Left kidney (tissue), 8 donors: ENCODE measurements at places on chromosomes 3 and 15. TPM values are rescaled to one million over a fixed set of nuclear protein-coding genes. Genes with fewer than 3 reads are reported as not detected.

DNA sequence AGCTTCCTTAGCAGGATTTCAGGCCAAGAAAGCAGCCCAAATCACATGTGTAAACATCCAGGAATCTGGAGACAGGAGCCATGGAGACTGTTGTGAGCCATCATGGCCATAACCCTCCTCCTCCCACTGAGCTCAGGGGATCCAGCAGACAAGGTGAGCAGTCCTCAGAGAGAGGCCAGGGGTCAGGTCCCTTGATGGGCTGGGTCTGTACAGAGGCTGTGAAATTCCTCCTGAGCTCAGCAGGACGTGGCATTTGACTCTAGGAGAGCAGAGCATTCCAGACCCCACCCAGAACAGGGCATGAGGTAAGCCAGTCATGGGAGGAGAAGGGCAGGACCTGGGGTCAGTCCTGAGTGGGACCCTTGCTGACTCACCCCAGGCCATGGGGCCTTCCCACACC, 67.0 kb upstream of the ACAN start:
- DNase-seq, result no peak

DNA sequence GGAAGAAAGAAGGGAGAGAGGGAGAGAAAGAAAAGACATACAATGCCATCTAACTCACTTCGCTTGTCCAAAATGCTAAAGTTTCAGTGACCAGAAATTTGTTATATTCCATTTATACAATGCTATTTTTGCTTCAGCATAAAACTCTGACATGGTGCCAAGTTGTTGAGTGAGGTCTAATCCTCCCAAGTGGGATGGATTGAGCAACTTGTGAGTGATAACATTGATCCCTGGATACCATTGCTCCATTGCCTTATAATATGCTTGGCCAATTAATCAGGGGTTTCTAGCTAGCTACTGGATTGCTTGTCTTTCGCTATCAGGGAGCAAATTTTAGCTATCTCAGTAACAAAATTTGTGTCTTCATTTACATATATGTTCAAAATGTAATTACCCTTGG, 615.6 kb upstream of the DPPA4 start:
- DNase-seq, result no peak

The ABI3BP gene
- 26.8 TPM for polyA plus RNA-seq

DNA sequence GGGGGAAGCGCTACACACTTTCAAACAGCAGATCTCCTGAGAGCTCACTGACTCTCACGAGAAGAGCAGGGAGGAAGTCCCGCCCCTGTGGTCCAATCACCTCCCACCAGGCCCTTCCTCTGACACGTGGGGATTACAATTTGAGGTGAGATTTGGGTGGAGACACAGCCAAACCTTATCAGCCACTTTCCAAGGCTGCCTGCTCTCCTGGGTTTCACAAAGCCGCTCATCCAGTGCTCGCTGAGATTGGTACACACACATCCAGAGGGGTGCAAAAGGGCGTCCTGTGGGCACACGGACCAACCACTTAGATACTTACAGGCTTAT, 23.1 kb downstream of the XXYLT1 start:
- DNase-seq, result no peak

GRCh38 chr3:126126286-126126685, 42.4 kb upstream of the SLC41A3 start:
- DNase-seq, result no peak

The ARRDC4 gene
- 30.2 TPM for polyA plus RNA-seq

DNA sequence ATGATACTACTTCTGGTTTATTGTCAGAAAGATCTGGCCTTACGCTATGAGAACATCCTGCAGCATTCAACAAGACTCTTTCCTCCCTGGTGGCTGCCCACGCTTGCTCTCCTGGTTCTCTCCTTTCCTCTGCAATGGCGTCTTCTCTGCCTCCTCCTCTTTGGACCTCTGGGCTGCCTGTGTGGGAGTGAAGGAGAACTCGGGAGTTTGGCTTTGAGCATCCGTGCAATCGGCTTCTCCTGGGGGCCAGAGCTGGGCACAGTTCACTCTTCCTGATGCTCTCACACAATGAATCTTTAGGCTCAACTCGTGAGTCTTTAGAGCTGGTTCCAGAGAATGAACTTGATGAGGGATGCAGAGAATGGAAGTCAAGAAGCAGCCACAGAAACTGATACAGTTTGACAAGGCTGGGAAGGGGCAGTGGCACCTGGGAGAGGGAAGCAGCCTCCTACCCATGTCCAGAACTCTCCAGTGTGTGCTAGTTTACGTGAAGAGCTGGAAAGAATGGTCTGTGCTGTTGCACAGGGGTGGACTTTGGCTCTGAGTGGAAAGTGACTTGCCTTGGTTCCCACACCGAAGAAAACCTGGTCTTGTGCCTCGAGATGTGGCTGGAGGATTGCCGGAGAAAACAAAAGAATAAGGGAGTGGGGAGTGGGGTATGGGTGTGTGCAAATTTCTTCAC, 37.9 kb downstream of the RPLP1 start:
- DNase-seq, result no peak

The C3orf80 gene
- polyA plus RNA-seq, result 0.45 TPM

DNA sequence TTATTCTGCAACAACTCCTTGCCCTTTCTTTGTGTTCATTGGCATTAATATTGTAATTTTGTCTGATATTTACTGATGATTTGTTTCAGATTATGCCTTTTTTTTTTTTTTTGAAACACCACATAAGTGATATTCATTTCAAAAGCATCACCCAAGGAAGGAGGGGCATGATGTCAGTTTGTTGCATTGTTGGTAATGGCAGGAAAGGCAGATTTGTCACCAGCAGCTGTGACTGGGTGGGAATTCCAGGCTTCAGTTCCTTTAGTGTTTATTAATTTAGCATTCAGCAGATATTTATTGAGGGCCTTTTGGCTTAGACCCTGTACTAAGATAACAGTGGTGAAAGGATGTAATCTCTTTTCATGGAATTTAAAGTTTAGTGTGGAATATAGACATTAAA, 19.5 kb downstream of the SENP2 start:
- DNase-seq, result no peak

GRCh38 chr3:182912474-182912873, 67.9 kb downstream of the DCUN1D1 start:
- no peak for DNase-seq

- no peak for DNase-seq
Measured at GRCh38 chr15:33670567-33670966, 297.7 kb upstream of the CHRM5 start.

The ATRIP gene
- 15.7 TPM for polyA plus RNA-seq

- DNase-seq, result no peak
Measured at GRCh38 chr3:123782488-123782887, 101.6 kb downstream of the MYLK start.

The CTXN2 gene
- polyA plus RNA-seq, result 0.12 TPM

DNA sequence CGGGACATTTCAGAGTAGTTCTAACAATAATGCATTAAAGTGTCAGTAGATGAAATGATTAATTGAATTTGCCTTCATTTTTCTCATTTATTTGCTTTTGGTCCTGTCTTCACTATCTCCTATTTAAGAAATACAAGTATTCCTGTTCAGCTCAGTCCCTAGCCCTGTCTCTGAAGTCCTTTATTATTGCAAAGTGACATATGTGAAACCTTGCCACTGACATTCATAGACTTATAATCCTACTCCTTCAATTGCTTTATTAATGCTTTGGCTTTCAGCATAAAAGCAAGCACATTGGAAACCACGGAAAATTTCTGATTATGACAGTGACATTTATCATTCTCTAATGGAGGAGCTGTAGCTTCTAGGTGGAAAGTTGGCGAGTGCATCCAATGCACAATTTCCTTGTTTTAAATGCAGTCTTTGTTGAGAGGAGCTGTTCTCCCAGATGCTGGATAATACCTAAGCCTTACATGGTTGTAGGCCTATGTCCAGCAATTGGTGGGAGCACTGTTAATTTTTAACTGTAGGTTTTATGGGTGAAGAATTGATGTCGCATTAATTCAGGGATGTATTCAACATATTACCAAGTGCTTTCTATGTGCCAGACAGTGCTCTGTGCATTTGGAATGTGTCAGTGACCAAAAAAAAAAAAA, 337.8 kb downstream of the FEZF2 start:
- no peak for DNase-seq

GRCh38 chr3:2247831-2248230, 149.2 kb downstream of the CNTN4 start:
- DNase-seq, result no peak

GRCh38 chr3:32166654-32167053, 60.2 kb downstream of the GPD1L start:
- DNase-seq, result no peak

The SMCO1 gene
- polyA plus RNA-seq, result not detected

DNA sequence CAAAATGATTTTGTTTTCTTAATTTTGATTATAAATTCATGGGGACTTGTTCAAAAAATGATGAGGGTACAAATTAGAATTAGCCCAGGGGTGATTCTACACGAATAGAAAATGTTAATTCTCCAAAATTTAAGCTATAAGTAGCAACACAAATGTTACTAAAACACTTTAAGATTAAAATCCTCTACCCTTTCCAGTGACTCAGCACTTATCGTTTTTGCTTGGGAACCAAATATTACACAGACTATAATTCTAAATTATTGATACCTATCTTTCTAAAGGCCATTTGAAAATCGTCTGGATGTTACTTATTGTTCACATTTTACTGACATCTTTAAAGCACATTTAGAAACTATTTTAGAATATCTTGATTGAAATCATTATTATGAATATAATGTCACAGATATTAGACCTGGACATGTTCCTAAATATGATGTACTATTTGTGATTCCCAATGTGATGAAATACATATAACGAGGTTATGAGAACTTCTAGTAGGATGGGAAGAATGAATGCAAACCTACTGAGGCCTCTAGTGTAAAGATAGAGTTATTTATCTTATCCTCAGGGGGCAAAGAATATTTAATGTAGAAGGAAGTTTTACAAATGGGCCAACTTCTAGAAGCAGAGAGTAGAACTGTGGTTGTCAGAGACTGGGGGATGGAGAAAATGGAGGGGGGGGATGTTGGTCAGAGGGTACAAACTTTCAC, 132.0 kb upstream of the TP63 start:
- DNase-seq, result no peak

The HTD2 gene
- polyA plus RNA-seq, result 15.1 TPM

- DNase-seq, result no peak
Measured at GRCh38 chr3:112871735-112872134, 25.1 kb upstream of the CD200R1L start.

- no peak for DNase-seq
Measured at GRCh38 chr15:28992336-28992864, 106.6 kb downstream of the APBA2 start.

GRCh38 chr3:188108703-188109412, 45.1 kb upstream of the LPP start:
- DNase-seq, result no peak

The ECT2 gene
- 50.9 TPM for polyA plus RNA-seq

DNA sequence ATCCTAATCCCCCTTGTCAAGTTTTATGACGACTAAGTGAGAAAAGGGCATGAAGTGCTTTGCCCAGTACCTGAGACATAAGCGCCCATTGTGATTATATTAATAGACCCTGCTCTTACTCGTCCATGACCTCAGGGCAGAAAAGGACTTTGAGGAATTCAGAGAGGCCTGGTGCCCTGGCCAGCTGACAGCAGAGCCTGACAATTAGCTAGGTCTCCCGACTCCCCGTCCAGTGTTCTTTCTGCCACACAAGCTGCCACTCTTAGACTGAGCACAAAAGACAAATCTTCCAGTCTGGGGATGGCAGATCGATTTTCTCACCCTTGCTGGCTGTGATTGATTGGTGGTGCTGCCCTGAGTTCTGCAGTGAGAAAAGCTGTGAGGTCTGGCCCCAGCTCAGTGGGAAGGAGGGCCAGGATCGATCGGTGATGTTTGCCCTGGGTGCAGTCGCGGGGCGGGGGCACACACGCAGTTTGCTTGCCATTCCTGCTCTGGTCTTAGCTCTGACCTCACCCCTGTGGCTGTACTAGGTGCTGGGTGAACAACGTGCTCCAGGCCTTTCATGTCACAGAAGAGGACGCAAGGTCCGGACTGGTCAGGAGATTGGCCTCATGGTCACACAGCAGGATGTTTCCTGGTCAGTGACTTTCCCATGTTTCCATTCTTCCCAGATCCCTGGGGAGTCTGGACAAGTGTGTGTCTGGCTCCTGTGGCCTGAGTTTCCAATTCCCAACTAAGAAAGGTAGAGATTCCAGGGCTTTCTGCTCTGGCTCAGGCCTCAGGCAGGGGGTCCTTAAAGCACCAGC, 67.4 kb upstream of the TLE3 start:
- DNase-seq, result no peak

The SLC22A13 gene
- 4.4 TPM for polyA plus RNA-seq

The HERC2 gene
- 66.0 TPM for polyA plus RNA-seq

GRCh38 chr15:40595219-40595618, 1.2 kb downstream of the KNL1 start:
- DNase-seq, result no peak

The MUC20 gene
- polyA plus RNA-seq, result 32.5 TPM

GRCh38 chr15:23595368-23595767, 29.9 kb downstream of the MKRN3 start:
- no peak for DNase-seq

DNA sequence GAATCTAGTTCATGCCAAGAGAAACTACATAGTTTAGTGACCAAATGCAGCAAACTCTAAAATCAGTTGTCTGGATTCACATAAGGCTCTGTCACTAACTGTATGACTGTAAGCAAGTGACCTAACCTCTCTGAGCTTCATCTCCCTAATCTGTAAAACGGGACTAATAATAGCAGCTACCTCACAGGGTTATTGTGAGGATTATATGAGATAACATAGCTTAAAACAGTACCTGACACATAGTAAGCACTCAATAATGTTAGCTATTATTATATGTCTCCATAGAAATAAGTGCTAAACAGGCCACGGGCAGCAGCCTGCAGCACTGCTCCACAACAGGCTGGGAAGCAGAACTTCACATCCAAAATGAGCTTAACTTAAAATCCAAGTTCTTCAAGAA, 30.2 kb downstream of the NPTN start:
- no peak for DNase-seq

The RTP3 gene
- polyA plus RNA-seq, result not detected

GRCh38 chr3:101643009-101643844, 33.7 kb downstream of the ZBTB11 start:
- DNase-seq, result no peak

- DNase-seq, result peak; percentile 72
Measured at GRCh38 chr3:12891985-12892839, 50.8 kb upstream of the RPL32 start.

The LMAN1L gene
- polyA plus RNA-seq, result not detected

GRCh38 chr3:9351709-9352126, 11.1 kb upstream of the THUMPD3 start:
- no peak for DNase-seq

GRCh38 chr15:39413558-39413957, 167.3 kb upstream of the THBS1 start:
- DNase-seq, result no peak

The DPPA4 gene
- 6.1 TPM for polyA plus RNA-seq

The TEX55 gene
- not detected for polyA plus RNA-seq

- no peak for DNase-seq
Measured at GRCh38 chr3:99269606-99270351, 368.3 kb upstream of the DCBLD2 start.

GRCh38 chr15:78244101-78244500, 9.7 kb upstream of the ACSBG1 start:
- no peak for DNase-seq
